Activated CD4-positive, alpha-beta T cell treated with anti-CD3 and anti-CD28 coated beads for 1 hour (primary cell): ENCODE measurements at places on chromosomes 12 and 14.
A peak's percentile ranks its signal among the peaks of the same experiment; 100 is the strongest.

- DNase-seq, result no peak
These were observed 453.9 kb downstream of the ADAMTS20 start for GRCh38 chr12:43098071-43098470.

- DNase-seq, result no peak
These were observed 153.7 kb downstream of the TSPAN9 start for GRCh38 chr12:3230758-3231375.

DNA sequence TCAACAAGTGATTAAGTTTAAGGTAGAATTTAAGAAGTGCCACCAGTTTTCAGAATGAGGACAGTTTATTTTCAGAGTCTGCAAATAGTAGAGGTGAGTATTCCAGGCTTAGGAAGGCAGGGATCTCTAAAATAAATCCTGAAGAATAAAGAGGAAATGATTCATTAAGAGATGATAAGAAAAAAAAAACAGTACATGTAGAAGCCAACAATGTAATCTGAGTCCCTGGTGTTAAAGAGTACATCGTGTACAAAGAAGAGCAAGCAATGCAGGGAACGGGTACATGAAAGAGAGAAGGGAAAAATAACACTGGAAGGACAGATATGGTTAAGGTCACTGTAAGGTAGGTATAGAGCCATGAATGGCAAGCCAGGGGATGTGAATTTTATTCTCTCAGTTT, 95.2 kb upstream of the FOXG1 start:
- DNase-seq, result no peak

GRCh38 chr14:67493092-67493717, 4.7 kb upstream of the TMEM229B start:
- DNase-seq, result no peak

GRCh38 chr14:99545586-99545985, 58.4 kb downstream of the CCDC85C start:
- no peak for DNase-seq

- no peak for DNase-seq
These were observed 39.8 kb downstream of the SAMD4A start for GRCh38 chr14:54606631-54607133.

GRCh38 chr14:77124345-77125280, 17.0 kb downstream of the ZDHHC22 start:
- DNase-seq, result peak; percentile 40

GRCh38 chr12:107079172-107080011, 14.0 kb downstream of the CRY1 start:
- DNase-seq, result no peak

GRCh38 chr14:98018628-98019027, 1221.4 kb downstream of the VRK1 start:
- DNase-seq, result no peak

DNA sequence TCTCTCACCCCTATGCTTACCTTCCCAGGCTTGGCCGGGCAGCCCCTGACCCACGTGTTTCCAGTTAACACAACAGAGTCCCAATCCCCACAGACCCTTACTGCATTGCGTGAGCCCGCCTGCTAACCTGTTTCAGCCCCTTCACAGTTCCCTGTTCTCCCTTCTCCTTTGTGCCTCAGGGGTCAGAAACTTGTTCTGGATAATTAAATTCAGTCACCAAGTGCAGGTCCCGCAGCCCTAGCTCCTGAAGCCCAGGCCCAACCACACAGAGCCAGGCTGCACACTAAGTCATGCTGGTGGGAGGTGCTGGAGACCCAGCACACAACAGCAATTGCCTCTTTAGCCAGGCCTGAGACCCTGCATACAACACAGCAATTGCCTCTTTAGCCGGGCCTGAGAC, 9.6 kb downstream of the ISM2 start:
- no peak for DNase-seq

DNA sequence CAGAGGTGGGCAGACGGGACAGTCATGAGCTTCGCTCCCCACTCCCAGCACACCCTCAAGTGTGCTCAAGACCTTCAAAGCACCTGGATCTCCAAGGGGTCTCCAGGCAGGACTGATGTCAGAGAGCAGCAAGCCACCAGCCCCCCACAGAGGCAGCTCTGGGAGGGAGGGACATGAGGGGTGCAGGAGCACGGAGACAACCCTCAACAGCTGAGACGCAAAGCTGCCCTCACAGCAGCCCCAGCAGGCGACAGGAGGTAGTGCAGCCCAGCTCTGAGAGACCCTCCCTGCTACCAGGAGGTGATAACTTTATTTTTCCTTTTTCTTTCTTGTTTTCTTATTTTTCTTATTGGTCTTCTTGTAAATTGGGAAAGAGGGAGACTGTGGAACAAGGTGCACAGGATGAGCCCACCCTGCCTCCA, 17.9 kb downstream of the SIVA1 start:
- no peak for DNase-seq

- DNase-seq, result no peak
These were observed 170.6 kb downstream of the TMTC2 start for GRCh38 chr12:82857276-82857675.

GRCh38 chr14:54902521-54903420, at the start of gene GCH1:
Gene GCH1 (minus strand): TSS chr14:54902826. CDS start chr14:54902663, 163 bp downstream.
- DNase-seq, result peak; percentile 70

DNA sequence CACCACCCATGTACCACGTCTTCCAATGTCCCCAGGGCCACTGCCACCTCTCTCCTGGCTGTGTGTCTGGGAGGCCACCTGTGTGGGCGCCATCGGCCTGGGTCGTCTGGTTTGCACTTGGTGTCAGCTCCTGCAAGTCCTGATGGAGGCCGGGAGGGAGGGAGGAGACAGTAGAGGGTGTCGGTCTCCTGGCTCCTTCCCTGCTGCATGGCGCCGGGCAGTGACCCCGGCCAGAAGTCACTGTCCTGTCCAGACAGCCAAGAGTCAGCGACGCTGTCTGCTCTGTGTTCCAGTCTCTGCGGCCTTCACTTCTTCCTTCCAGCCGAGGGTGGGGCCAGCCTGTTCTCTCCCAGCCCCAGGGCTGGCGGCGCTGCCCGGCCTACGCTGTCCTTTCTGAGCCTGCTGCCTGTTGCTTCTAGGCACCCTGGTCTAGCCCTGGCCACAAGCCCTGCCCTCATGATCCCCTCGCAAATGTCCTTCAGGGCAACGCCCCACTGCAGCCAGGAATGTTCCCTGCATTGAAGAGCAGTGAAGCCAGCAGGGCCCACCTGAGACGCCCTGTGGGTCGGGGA, 13.0 kb upstream of the LBHD2 start:
- no peak for DNase-seq

- DNase-seq, result no peak
These were observed 2.0 kb upstream of the ART4 start for GRCh38 chr12:14845350-14845750.

DNA sequence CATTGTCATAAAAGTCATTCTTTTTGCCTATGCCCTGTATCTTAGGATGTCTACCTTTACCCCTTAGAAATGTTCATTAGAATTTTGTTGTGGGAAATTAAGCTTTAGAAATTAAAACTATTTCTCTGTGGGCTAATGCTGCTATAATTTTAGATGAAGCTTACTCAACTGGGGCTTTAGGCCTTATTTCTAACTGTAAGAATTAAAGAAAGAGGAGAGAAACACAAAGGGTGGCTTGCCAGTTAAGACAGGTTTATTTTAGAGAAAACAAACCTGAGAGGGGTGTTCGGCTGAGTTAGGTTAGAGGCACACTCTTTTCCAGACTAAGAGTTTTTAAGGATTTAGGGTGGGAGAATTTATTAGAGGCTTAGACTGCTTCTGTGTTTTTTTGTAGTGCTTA, 6.4 kb downstream of the TRIP11 start:
- DNase-seq, result no peak

- no peak for DNase-seq
These were observed 480.2 kb upstream of the CCDC196 start for GRCh38 chr14:66005900-66006434.

DNA sequence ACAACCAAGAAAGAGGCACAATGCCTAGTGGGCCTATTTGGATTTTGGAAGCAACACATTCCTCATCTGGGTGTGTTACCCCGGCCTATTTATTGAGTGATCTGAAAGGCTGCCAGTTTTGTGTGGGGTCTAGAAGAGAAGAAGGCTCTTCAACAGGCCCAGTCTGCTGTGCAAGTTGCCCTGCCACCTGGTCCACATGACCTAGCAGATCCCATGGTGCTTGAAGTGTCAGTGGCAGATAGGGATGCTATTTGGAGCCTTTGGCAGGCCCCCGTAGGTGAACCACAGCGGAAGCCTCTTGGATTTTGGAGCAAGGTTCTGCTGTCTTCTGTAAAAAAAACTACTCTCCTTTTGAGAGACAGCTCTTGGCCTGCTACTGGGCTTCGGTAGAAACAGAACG, 820.1 kb downstream of the TMTC2 start:
- DNase-seq, result no peak

DNA sequence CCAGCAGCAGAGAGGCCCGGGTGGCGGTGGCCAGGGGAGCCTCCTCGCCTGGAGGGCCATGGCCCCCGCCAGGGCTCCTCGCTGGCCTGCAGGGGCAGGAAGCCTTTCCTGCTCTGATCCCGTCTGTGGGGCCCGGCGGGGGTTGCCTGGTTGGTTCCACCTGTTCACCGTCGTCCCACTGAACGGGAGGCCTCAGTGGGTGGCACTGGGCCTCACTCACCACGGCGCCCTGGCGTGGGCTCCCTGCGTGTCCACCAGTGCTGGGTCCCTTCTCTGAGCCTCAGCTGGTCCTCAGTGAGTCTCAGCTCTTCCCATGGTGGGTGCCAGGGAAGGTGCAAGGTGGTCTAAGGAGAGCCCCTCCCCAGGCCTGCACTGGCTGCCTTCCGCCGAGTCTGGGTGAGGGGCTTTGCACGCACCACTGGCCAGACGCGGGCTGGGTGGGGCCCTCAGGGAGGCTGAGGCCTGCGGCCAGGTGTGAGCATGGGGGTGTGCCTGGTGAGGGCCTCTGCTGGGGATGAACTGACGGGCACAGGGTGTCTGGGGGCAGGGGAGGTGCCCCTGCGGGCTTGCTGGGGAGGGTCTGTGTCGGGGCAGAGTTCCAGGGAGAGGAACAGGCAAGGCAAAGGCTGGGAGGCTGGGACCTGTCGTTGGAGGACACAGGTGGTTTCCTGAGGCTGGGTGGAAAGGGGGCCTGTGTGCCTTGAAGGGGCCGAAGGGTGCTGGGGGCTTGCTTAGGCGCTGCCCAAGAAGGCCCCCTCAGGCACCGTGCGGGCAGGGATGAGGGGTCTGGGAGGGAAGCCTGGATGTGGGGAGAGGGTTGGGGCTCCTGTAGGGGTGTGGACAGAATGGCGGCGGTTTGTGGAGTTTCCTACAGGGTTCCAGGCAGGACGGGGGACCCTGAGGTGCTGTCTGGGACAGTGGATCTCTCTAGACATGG, 339.8 kb downstream of the TMEM121 start:
- DNase-seq, result peak; percentile 3

DNA sequence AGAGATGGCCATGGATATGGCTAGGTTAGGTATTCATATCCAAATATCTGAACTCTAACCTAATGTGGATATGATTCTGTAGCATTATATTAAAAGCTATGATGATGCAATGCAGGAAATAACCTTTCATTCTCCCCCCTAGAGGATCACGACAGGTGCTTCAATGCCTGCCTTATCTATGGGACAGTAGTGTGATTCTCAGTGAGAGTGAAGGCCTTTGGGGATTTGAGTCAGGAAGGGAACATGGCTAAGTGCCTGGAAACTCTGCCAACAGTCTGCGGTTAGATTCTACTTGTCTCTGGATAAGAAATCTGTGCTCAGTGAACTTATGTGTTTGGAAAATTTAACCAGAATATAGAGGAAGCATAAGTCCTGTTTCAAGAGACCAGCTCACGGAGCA, 81.8 kb downstream of the SLC38A1 start:
- DNase-seq, result no peak

- no peak for DNase-seq
These were observed 82.0 kb downstream of the ETV6 start for GRCh38 chr12:11731455-11731854.

- DNase-seq, result no peak
These were observed 39.9 kb upstream of the G2E3 start for GRCh38 chr14:30518867-30519560.
